NK-92 treated with Interleukin-12 subunit alpha and Interleukin-12 subunit beta, amount 100 ng/mL, for 24 hours (cell line): ENCODE measurements at places on chromosomes 6 and 20.

- no peak for DNase-seq
Observed at GRCh38 chr6:159433550-159433949, 259.5 kb downstream of the SOD2 start.

GRCh38 chr6:128720891-128721290, 162.0 kb upstream of the LAMA2 start:
- DNase-seq: no peak

- DNase-seq: peak; percentile 79
Observed at GRCh38 chr6:145735356-145736165, at the start of gene EPM2A. TSS of gene EPM2A (minus strand) at chr6:145735520. CDS start at chr6:145735498, 22 bp downstream.

GRCh38 chr6:41650120-41650519, 11.9 kb downstream of the MDFI start:
- DNase-seq: no peak

DNA sequence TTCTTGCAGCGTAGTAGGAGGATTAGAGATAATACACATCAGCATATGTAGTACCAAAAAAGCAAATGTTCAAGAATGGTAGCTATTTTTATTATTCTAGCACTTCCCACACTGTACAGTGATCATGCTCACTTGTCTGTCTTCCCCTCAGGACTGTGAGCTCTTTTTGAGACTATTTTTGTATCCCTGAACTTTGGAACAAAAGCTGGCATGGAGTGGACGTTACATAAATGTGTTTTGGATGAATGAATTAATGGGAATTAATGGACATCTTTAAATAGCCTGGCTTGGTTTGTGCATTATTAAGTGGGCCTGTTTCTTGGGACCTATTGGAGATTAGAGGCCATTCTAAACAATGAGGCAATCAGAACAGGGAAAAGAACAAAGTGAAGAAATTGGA, 243.7 kb downstream of the CD83 start:
- no peak for DNase-seq

GRCh38 chr6:104218116-104218515, 641.6 kb downstream of the HACE1 start:
- DNase-seq: no peak

- DNase-seq: no peak
Observed at GRCh38 chr6:154766288-154766687, 33.1 kb downstream of the SCAF8 start.

- DNase-seq: no peak
Observed at GRCh38 chr20:11551479-11551878, 366.2 kb upstream of the BTBD3 start.

GRCh38 chr6:101302593-101302992, 90.9 kb upstream of the GRIK2 start:
- DNase-seq: no peak

DNA sequence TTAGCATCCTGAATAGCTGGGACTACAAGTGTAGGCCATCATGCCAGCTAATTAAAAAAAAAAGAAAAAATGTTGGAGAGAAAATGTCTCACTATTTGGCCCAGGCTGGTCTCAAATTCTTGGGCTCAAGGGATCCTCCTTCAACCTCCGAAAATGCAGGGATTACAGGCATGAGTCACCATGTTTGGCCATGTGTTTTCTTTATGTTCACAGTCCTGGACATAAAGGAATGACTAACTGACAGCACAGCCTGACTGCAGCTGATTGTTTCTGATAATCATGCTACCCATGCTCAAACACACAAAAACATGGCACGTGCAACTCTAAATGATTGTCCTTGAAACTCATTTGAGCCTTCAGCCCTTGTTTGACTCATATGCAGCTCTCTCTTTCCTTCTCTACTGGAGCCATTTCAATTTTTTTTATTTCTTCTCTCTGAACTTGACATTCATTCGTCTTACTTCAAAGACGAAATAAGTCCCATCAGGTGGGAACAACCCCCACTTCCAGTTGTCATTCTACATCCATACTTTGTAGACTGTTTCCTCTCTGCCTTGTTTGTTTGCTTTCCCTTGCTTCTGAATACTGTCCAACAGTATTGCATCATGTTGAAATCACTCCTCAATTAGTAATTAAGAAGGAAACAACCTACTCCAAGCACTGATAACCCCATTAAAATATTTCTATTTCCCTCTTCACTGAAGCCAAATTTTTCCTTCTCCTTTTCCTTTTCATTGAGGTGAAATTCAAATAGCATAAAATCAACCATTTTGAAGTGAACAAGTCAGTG, 413.0 kb downstream of the BMP2 start:
- no peak for DNase-seq

- no peak for DNase-seq
Observed at GRCh38 chr20:16929756-16930155, 181.6 kb downstream of the OTOR start.

GRCh38 chr20:63857764-63858392, 3.4 kb upstream of the ABHD16B start:
- DNase-seq: no peak

GRCh38 chr20:15265581-15266309, 928.3 kb upstream of the FLRT3 start:
- DNase-seq: no peak

DNA sequence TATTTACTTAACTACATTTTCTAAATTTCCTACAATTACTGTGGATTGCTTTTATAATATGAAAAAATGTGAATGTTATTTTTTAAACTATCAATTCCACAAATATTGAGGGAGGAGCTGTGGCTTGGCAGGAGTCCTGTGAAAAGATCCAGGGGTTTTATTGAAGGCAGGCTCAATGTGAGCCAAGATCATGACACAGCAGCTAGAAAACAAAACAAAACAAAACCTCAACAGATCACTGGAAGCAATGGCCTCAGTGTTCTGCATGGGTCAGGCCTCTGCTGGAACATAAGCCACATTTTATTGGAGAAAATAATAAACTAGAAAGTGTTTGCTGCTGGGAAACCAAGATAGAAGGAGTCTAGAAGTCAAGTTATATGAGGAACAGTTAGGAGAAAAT, 19.4 kb upstream of the RCAN2 start:
- no peak for DNase-seq
